CD4-positive, alpha-beta T cell treated with Interferon alpha-2 for 1 hour (primary cell): ENCODE measurements at places on chromosomes 7 and 10.

DNA sequence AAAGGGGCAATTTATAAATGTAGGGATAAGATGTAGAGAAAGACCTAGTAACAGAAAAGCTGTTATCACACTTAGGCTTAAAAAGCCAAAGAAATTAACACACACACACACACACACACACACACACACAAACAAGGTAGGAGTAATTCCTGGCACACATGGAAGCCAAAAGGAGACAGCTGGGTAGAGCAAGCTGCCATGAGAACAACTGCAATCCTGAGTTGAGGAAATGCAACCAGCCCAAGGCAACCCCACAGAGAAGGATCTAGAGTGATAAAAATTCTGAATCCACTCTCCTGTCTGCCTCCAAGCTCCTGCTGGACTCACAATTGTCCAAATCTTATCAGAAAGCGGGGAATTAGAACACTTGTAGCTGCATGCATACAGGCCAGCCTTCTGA, 229.1 kb upstream of the DGKB start:
- DNase-seq: no peak

- no peak for DNase-seq
Measured at GRCh38 chr7:94450044-94450697, 55.5 kb downstream of the COL1A2 start.

- no peak for DNase-seq
Measured at GRCh38 chr10:133365461-133366129, 7.6 kb downstream of the ECHS1 start.

DNA sequence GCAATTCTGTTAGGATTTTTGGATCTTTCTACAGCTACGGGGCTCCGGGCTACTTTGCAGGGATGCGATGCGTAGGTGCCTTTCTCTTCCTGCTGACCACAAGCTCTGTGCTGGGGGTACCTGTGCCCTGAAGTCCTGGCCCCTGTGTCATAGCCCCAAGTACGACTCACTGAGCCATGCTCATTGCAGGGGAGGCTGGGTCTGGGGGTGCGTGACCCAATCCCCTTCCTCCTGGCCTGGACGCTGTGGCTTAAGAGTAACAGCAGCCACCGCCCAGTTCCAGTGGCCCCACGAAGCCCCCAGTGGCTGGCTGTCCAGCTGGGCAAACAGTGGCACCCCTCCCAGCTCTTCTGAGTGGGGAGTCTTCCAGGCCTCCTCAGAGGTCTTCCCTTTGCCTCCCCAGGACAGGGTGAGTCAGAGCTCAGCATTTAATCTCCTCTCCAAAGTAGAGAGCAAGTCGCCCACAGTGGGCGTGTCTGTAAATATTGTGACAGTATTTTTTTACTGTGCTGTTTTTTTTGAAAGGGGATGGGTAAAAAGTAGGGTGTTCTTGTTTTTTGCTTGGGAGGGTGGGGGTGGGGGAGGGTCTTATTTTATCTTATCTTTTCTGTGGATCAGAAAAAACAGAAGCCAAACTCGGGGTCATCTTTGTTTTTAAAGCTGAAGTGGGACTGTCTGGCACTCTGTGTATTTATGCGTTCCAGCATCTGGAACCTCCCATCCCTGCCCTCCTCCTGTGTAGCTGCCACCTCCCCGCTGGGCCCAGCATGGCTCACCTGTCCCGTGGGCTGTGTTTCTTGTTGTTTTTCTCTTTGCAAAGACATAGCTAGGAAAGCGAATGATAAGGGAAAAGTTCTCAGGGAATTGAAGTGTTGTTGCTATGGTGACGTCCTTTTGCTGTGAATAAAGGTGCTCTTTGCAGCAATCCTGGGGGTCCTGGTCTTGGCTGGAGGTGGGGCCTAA, 8.2 kb downstream of the LFNG start:
- peak; percentile 29 for DNase-seq

- no peak for DNase-seq
Measured at GRCh38 chr10:63765126-63765525, 243.9 kb downstream of the REEP3 start.

DNA sequence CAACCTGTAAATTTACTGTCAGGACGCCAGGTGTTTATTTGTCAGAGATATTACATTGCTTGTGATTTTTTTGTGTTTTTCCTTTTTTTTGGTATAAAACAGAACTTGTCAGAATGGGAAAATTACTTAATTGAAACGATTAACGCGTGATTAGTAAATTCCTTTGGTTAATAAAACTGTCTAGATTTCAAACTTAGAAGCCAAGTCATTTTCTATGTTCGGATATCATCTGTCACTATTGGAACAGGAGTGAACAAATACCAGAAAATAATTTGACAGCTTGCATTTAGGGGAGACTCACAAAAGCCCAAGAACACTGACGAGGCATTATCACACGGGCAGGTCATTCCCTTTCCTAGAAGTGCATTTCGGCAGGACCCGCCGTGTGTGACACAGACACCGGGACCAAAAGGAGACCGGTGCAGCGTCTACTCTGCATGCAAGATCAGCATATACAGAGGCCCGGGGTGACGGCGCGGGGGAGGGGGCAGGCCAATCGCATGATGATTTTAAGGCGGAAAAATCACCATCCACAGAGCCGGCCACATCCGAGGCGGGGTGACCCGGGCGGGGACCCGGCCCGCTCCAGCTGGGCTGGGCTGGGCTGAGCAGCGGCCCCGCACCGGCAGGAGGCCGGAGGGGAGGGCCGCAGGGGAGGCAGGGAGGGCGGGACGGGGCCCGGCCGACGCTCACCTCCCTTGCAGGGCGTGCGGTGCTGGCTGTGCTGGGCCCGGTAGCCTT, 841 bp downstream of the GLUD1 start:
- peak; percentile 70 for DNase-seq

DNA sequence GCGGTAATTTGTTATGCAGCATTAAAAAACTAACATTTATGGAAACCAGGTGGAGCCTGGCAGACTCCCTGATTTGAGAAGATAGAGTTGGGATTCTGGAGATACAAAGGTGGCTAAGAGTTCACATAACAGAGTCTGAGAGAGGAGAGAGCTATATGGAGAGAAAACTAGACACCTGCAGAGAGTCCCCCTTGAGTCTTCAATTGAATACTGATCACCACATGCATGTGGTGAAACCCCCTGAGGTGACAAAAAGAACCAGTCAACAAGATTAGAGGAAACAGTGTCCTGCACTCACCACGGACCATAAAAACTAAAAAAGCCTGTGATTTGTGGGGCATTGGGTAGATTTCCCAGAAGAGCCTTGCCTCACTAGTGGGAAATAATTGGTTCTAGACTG, 10.1 kb downstream of the GIMAP2 start:
- no peak for DNase-seq

GRCh38 chr10:124145109-124145870, 51.9 kb upstream of the CHST15 start:
- DNase-seq: peak; percentile 55

DNA sequence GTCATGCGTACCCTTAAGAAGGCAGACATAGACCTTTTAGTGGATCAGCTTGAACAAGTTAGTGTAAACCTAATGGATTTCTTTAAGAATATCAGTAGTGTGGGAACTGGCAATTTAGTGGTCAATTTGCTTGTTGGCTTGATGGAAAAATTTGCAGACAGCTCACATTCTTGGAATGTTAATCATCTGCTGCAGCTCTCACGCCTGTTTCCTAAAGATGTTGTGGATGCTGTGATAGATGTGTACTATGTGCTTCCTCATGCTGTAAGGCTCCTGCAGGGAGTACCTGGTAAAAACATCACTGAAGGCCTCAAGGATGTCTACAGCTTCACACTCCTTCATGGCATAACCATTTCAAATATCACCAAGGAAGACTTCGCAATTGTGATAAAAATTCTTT, 103.4 kb downstream of the ABCA13 start:
- DNase-seq: no peak

DNA sequence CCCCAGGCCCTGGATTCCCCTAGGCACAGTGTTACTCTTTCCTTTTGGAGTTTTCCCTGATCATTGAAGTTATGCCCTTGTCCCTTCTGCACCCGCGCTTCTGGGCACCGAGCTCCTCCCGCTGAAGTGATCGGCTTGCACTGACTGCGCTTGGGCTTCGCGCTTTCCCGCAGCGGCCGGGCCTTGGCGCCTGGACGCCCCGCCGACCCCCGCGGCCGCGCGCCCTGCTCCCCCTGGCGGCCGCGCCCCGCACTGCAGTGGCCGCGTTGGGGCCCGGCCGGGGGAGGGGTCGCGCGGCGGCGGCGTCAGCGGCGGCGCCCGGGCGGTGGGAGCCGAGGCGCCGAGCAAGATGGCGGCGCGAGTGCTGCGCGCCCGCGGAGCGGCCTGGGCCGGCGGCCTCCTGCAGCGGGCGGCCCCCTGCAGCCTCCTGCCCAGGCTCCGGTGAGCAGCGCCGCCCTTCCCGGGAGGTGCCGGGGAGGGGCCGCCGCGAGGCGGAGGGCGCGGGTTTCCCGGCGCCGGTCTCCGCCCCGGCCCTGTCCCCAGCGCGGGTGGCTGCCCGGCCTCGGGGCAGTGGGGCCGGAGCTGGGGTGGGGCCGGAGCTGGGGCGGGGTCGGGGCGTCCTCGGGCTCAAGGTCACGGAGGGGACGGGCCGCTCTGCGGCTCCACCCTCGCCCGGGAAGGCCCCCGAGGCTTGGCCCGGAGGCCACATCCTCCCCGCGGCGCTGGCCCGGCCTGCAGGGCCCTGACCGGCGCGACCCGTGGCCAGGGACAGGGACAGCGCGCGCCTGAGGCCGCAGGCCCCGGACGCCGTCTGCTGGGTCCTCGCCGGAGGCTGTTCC, at the start of gene NIPSNAP2:
Gene NIPSNAP2, plus strand, starts transcription at position 325 of the 839 bp plus-strand sequence. Its CDS starts 25 bp downstream, at position 350.
- peak; percentile 73 for DNase-seq

- no peak for DNase-seq
Measured at GRCh38 chr7:149881328-149882247, 7.8 kb downstream of the ATP6V0E2 start.

GRCh38 chr10:113427236-113427735, 125.6 kb upstream of the HABP2 start:
- no peak for DNase-seq

DNA sequence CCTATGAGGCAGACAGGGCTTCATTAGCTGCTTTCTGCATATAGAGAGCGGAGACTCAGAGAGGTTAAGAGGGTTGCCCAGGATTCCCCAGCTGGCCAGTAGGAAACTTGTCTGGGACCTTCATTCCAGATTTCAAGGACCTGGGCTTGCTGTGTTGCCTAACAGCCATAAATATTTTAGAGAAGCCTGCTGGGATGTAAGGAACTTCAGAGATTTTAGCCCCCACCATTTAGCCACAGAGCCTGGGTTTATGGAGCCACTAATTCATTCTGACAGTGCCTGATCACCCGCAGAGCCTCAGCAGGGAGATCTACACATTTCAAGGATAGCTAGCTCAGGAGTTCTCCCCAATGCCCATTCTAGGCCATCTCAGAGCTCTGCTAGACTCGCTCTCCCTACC, 56.6 kb upstream of the TRUB1 start:
- no peak for DNase-seq

- DNase-seq: peak; percentile 88
Measured at GRCh38 chr10:124717911-124718741, 26.1 kb downstream of the FAM53B start.

- DNase-seq: no peak
Measured at GRCh38 chr10:13270877-13271551, 28.9 kb downstream of the PHYH start.

- no peak for DNase-seq
Measured at GRCh38 chr7:31710171-31710570, 23.2 kb downstream of the PPP1R17 start.

GRCh38 chr10:106224676-106225075, 939.8 kb downstream of the SORCS1 start:
- no peak for DNase-seq

GRCh38 chr7:70434376-70434775, 697.6 kb upstream of the GALNT17 start:
- no peak for DNase-seq

GRCh38 chr10:12348870-12349628, at the start of gene CAMK1D:
TSS of gene CAMK1D (plus strand) at chr10:12349547.
- DNase-seq: peak; percentile 93

- DNase-seq: no peak
Measured at GRCh38 chr10:32315424-32315823, 31.5 kb downstream of the EPC1 start.

DNA sequence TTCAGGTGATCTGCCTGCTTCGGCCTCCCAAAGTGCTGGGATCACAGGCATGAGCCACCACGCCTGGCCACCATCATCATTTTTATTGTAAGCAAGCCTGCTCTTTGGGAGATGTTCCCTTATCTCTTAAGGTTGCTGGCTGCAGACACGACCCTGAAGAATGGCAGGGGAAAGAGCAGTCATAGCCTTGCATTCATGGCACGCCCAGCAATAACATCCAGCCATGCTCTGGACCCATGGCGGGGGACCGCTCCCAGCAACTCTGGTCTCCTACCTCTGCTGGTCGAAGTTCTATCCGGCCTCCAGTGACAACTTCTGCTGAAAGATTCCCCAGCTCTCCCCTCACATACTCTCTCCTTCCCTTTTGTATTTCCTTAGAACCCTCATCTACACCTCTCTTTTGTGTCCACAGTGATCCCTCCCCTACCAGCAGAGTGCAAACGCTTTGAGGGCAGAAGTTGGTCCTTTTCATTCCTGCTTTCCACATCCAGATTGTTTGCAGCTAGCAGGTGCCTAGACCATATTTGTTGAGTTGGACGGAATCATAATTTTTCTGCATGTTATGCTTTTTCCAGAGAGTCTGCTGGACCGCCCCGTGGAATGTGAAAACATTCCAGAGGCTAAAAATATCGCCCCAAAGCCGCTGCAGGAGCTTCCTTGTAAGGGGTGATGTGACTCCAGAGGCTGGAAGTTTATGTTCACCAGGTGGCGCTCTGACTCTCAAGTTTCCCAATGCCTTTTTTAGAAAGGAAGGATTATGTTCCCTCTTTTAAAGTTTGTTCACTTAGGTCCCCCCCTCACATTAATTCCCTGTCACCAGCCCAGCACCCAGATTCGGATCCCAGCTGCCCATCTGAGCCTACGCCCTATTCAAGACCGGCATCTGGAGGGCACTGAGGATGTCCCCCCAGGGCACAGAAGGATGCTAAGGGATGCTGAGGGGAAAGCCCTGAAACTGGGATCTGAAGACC, 4.3 kb upstream of the MARVELD1 start:
- peak; percentile 42 for DNase-seq

DNA sequence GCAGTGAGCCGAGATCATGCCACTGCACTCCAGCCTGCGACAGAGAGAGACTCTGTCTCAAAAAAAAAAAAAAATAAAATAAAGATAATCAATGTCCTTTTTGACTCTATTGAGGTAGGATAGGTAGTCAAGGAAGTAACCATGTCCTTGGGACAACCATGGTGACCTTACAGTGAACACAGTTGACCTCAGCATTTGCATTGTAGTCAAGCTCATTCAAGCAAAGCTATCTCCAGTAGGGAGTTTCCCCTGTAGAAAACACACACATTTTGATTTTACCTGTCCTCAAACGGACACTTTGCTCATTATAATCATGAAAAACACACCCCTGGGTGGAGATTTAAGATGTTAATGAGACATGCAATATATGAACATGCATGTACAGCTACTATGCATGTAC, 171.7 kb downstream of the KIF20B start:
- DNase-seq: no peak
